Bone marrow (tissue), 2 donors: ENCODE measurements at places on chromosomes 1 and 21.

- no peak for DNase-seq
Measured at GRCh38 chr1:19232524-19232846, 18.8 kb downstream of the EMC1 start.

DNA sequence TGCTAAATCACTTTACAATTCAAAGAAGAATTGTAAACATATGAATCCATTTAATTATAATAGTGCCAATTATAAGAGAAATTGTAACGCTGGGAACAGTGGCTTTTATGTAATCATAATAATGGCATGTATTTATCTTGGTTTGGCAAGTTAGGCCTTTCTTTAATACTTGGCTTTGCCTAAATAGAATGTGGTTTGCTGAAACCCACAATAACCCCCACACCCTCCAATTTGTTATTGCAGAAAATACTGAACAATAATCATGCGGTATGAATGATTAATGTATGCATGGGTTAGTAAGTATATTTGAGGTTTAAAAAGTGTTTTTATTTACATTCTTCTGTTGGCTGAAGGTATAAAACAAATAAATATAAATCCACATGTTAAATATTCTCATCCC is 138.2 kb downstream of the NFIA start:
- no peak for DNase-seq

GRCh38 chr1:24111262-24111995 is 506 bp downstream of the MYOM3 start:
- no peak for DNase-seq

DNA sequence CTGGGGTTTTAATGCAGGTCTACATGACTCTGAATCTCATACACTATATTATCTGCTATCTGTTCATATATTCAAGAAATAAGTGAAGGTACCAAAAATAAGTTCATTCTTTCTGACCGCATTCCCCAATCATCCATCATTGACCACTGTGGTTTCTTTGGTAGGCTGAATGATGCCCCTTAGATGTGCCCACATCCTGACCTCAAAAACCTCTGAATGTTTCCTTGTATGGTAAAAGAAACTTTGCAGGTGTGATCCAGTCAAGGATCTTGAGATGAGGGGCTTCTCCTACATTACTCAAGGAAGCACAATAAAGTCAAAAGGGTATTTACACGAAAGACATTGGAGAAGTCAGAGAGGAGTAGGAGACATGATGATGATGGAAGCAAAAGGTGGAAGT is 60.6 kb upstream of the LRRC8B start:
- DNase-seq, result no peak

GRCh38 chr1:187237542-187237941 is 408.8 kb downstream of the PLA2G4A start:
- no peak for DNase-seq

DNA sequence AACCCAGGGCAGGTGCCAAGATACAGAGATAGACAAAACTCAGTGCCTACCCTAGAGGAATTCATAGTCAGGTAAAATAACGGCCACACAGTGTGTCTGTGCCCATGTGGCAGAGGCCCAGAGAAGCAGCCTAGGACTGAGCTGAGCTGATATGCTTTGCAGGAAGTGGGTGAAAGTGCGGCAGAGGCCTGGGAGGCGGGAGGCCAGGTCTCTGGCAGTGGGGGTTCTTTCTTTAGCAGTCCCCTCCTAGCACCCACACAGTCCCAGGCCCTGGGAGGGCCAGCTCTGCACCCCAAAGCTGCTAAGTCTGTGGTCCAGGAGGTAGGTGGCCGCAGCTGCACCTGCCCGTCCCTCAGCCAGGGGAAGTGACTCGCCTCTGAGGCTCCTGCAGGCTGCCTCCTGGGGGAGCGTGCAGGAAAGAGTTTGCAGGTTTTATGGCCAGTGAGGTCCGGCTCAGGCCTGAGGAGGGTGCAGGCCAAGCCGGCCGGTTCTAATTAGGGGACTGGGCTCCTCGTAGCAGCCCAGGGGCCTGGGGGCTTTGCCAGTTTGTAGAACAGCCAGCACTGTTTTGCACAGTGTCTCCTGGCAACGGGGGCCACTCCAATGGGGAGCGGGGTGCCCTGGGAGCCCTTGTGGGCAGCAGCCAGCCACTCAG is 107.9 kb downstream of the SPSB1 start:
- DNase-seq, result no peak

DNA sequence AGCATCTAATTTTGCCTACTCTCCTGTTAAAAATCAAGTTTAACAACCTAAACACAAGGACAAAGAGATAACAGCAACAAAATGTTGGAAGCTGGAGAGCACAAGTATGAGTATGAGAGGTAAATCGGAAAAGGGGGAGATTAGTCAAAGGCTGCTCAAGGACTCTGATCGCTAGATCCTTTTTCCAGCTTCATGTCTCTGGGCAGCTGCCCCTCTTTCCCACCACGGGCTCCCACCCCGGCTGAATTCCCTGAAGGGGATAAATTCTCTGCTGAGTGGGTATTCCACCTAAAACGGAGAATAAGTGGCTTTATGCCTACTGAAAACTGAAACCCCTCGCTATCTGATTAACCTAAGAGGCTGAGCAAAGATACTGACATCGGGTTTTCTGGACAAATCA is 696 bp upstream of the CTBS start:
- DNase-seq, result no peak

DNA sequence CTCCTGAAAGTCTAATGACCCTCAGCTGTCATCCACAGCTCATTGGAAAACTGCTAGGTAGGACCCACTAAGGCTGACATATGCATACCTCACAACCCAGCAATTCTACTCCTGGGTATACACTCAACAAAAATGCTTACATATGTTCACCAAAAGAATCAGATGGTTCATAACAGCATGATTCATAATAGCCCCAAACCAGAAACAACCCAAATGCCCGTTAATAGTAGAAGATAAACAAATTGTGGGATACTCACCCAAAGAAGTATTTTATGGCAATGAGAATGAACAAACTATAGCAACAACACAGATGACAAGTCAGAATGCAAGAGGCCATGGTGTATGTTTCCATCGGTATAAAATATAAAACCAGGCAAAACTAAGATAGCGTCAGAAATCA is 124.6 kb downstream of the HLCS start:
- no peak for DNase-seq

DNA sequence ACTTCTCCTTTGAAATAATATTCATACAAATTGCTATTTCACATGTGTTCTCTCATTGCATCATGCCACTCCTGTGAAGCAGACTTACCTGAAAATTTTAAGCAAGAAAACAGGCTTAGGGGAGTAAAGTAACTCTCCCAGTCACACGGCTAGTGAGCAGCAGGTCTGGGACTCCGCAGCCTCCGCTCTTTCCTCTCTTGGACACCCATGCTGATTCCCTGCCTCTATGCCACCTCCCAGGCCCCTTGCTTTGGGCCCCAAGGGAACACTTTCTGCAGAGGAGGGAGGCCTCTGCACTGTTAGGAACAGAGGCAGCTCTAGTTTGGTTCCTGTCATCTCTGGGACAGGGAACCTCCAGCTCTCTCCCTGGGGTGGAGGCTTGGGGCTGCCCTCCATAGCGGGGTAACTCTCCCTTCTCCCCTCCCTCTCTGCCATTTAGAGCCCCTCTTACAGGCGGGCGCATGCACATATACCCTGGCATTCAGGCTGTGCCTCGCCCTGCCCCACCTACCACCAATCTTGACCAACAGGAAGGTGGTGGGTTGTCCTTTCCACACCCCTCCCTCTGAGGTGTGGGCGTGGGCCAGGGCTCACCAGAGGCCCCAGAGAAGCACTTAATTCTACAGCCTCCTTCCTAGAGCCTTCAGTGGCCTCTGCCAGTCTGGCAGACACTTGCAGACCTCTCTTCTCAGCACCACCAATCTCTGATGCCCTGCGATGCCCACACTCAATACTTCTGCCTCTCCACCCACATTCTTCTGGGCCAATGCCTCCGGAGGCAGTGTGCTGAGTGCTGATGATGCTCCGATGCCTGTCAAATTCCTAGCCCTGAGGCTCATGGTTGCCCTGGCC is at the start of gene RXFP4:
TSS of gene RXFP4 (plus strand) at position 646 of the 852 bp plus-strand sequence. CDS start at position 718, 72 bp downstream.
- no peak for DNase-seq

DNA sequence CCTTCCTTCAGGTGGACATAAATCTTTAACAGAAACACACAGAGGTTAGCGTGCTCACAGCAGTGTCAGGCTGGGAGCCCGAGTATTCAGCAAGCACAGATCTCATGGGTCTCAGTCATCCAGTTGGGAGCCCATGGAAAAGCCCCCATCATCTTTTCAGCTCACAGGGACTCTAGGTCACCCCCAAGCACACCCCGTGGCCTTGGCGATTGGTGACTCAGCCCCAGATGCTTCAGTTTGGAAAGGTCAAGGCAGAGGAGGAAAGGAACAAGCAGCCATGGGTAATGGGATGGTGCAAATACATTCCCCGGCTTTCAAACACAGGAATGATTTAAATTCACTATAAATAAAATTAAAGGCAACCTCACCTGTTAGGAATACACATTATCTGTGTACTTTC is 88.9 kb downstream of the PGBD5 start:
- DNase-seq, result no peak
